Osteoblast (primary cell): ENCODE measurements at places on chromosomes 7 and 10. TPM values are rescaled to one million over a fixed set of nuclear protein-coding genes. Genes with fewer than 3 reads are reported as not detected.

ELMO1 gene
- 0.29 and 2.2 TPM in 2 replicates for total RNA-seq

ZNF425 gene
- total RNA-seq: 4.3 and 4.7 TPM in 2 replicates

LIPM gene
- total RNA-seq: not detected in 2 replicates

C10orf105 gene
- total RNA-seq: under 0.01 TPM in 1 of 2 replicates, not detected in the other

GRCh38 chr10:88270871-88271713 lies 312.0 kb downstream of the RNLS start:
- peak; percentile 67 for DNase-seq

GRCh38 chr10:48475943-48476278 lies 129.0 kb downstream of the ARHGAP22 start:
- no peak for DNase-seq

DNA sequence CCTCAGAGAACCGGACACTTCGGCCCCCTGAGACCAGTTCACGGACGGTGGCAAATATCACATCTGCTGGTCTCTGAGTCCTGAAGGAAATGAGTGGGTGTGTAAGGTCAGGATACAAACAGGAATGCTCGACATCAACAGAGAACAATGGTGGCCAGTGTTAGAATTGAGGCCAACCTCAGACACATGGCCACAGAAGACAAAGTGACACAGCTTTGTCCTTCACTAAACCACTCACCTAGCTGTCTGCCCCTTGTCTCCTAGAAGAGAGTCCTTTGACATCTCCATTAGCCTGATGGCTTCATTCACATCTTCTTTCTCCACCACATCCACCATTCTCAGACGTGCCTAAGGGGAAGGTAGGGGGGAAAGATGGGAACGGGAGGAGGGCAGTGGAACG lies 4.3 kb downstream of the COPS6 start:
- DNase-seq: no peak
